Skin of body (tissue), 3 donors: ENCODE measurements at places on chromosomes 5 and 9.

GRCh38 chr5:173010547-173011464 is 27.2 kb downstream of the ATP6V0E1 start:
- no peak for DNase-seq

GRCh38 chr5:135249658-135250057 is 149.4 kb downstream of the MACROH2A1 start:
- no peak for DNase-seq

GRCh38 chr9:38392235-38393127 is at the start of gene ALDH1B1:
Gene ALDH1B1 (plus strand): TSS chr9:38392702. CDS start chr9:38395749, 3,047 bp downstream.
- DNase-seq, result peak; percentile 59

DNA sequence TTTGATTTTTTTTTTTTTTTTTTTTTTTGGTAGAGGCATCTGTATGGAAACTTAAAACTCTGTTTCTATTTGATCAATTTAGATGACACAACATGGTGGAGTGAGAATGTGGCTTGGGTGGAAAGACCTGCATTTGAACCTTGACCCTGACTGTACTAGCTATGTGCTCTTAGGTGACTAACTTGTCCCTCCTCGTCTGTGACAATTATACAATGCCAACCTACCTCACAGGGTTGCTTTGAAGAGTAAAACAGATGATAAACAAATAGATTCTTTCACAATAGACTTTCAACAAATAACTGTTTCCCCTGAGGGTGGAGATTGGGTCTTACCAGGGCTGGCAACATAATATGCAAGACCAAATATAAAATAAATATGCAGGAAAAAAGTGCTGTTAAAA is 109.3 kb downstream of the CRB2 start:
- DNase-seq, result no peak

GRCh38 chr5:164119806-164120447 is 614.5 kb downstream of the MAT2B start:
- DNase-seq, result no peak

- no peak for DNase-seq
Measured at GRCh38 chr9:99509900-99510535, 287.9 kb downstream of the SEC61B start.

DNA sequence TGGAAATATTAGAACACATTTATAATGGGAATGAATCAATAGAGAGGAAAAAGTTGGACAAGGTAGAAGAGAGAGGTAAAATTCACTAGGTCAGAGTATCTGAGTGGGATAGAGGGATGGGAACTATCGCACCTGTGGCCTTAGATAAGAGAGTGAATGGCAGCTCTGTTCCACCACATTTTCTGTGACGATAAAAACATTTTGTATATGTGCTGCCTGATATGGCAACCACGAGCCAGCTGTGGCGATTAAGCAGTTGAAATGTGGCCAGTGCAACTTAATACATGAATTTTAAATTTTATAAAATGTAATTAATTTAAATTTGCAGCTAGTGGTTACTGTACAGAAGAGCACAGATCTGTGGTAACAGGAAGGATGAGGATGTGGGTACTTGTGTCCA is 46.7 kb downstream of the ZNF354A start:
- no peak for DNase-seq

GRCh38 chr5:50547303-50547702 is 106.2 kb upstream of the EMB start:
- no peak for DNase-seq

- DNase-seq, result no peak
Measured at GRCh38 chr5:1134478-1134877, 22.6 kb upstream of the SLC12A7 start.

DNA sequence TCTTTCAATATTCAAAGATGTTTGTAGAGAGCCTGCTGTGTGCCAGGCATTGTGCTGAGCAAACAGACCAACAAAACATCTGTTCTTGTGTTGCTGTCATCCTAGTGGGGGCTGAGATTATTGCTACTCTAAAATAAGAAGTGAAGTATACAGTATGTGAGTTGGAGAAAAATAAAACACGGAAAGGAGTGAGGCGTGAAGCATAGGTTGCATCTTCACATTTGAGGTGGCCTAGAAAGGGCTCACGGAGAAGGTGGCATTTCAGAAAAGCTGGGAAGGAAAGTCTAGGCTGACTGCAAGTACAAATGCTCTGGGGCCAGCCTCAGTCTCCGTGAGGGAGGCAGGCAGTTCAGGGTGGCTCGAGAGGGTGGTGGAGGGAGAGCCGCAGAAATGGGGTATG is 80.3 kb downstream of the CSNK1A1 start:
- no peak for DNase-seq

DNA sequence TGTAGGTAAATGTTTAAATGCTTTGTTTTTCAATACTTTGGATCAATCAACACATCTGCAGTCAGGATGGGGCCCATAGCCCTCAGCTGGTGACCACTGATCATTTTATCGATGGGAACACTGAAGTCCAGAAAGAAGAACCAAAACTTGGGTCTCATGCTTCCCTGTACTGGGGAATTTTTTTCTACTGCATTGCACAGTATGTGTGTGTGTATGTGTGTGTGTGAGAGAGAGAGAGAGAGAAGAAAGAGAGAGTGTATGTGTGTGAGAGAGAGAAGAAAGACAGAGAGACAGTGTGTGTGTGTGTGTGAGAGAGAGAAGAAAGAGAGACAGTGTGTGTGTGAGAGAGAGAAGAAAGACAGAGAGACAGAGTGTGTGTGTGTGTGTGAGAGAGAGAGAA is 202.9 kb upstream of the MSX2 start:
- DNase-seq, result no peak

DNA sequence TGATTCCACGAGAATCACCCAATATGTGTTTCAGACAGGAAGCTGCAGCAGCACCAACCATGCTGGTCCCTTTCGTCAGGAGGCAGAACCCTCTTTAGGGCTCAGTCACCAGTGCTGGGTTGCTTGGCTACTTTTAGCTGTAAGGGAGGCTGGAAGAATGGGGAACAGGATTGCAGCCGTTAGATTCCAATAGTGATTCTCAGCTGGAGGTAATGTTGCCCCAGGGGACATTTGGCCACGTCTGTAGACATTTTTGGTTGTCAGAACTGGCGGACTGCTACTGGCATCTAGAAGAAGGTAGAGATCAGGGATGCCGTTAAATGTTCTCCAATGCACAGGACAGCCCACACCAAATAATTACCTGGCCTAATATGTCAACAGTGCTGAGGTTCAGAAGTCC is 81.8 kb downstream of the ANKRD33B start:
- no peak for DNase-seq

- no peak for DNase-seq
Measured at GRCh38 chr5:146398826-146399225, 48.3 kb upstream of the TCERG1 start.

GRCh38 chr5:141369994-141370848 is at the start of gene PCDHGB3:
Gene PCDHGB3 (plus strand): TSS chr5:141370242. CDS start chr5:141370395, 153 bp downstream.
- DNase-seq, result no peak

- DNase-seq, result no peak
Measured at GRCh38 chr5:5350101-5350500, 72.4 kb upstream of the ICE1 start.

DNA sequence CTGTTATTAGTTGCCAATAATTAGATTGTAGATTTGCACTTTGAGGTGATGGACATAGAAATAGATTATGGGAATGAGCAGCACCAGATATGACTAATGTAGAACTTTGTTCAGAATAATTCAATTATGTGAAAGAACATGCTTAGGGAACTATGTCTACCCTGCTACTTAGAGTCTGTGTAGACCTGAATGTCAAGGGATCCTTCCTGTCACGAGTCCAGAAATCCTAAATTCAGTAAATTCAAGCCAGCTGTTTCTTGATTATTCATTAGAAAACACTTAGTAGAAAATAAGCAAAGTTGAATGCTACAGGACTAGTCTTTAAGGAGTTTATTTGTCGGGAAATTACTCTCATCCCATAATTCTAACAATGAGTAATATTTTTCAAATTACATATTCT is 887.3 kb upstream of the SEMA6A start:
- DNase-seq, result peak; percentile 11

- DNase-seq, result no peak
Measured at GRCh38 chr9:38026840-38027527, 42.0 kb downstream of the SHB start.

- DNase-seq, result peak; percentile 24
Measured at GRCh38 chr5:131441184-131441583, 177.3 kb downstream of the CDC42SE2 start.

GRCh38 chr5:173837654-173838053 is 50.5 kb upstream of the CPEB4 start:
- no peak for DNase-seq

- no peak for DNase-seq
Measured at GRCh38 chr5:31757806-31758205, 118.9 kb downstream of the PDZD2 start.

DNA sequence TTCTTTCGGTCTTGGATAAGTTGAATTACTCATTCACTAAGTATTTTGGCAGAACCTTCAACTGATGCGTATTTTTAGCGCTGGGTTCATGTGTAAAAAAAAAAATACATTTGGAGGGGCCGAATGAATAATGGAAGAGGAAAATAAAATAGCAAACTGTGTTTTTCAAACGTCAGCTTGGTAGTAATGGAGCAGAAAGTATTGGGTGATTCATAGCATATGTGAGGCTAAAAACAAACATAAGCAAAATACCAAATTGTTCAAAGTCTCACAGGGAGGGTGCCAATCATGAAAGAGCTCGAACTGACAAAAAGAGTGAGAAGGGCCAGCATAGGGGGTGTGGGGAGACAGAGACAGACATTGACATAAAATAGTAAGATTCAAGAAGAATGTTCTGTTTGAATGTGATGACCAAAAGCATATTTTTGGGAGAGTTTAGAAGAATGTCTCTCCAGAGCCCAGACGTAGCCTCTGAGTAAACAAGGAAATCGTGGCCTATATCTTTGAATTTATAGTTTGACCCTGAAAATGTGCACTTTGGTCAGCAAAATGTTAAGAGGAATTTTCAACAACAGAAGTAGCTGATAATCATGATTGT is 174.9 kb upstream of the HMHB1 start:
- peak; percentile 50 for DNase-seq

GRCh38 chr9:135919318-135919890 is 12.1 kb upstream of the CAMSAP1 start:
- no peak for DNase-seq

- DNase-seq, result no peak
Measured at GRCh38 chr5:132099905-132100304, 26.3 kb downstream of the CSF2 start.

DNA sequence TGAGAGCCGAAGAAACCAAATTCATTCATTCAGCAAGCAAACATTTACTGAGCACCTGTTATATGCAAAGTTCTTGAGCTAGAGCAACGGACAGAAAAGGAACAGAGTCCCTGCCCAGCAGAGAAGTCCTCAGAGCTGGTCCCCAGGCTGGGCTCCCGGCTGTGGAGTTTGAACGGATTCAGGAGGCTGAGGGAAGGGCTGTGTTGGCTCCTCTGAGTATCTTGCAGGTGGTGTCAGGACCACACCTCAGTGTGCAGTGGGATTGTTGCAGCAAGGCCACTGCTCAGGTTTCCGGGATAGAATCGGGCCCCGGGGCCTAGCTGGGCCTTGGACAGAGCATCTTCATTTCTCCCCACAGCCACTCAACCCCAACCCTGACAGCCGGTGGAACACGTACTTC is 5.1 kb downstream of the TBC1D13 start:
- no peak for DNase-seq

DNA sequence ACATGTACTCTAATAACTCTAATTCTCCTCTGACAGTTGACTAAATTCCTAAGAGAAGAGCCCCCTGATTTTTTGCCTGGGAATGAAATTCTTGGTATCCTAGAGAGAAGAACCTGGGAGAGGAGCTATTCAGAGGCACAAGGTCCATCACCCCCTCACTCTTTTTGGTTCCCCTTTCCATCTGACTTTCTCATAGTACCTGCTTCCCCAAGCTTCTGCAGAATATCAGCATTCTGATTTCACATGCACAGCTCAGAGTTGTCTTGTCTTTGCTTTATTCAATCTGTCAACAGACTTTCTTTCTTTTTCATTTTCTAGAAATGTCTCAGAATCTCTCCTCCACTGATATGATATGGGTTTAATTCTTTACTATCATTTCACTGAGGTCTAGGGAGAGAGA is 141.5 kb upstream of the FBXL17 start:
- DNase-seq, result no peak

- DNase-seq, result no peak
Measured at GRCh38 chr5:59777028-59777427, 116.5 kb downstream of the PDE4D start.

DNA sequence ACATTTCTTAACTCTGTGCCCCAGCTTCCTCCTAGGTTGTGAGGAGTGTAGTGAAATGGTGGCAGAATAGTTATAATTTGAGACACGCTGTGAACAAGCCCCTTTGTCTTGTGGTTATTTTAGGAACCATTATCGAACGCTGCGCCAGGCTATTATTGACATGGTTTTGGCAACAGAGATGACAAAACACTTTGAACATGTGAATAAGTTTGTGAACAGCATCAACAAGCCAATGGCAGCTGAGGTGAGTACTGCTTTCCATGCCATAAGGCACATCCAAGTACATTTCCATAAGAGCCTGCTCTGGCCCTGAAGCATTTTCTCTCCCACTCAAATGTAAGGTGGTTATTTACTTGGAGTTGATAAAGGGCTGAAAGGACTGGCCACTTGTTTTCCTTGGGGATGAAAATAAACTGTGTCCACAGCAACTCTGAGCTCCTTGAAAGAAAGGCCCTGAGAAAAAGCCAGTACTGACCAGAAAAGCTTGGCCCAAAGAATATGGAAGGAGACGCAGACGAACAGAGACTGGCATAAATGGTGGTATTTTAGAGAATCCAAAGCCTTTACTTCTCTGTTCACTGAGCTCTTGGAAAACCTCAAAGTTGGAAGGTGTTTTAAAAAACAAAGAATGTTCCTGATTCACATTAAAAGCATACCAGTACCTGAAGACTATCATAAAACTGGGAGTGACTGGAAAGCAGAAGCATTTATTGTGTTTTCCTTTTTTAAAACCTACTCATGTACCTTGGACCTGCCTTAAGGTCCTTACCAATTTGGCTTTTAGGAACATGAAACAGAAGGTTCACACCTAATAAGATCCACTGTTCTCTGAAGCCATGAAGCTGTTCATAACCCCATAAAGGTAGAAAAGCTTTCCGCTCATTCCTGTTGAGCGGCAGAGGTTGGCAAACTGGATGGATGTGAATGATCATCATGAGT is 72.2 kb downstream of the WDR41 start:
- DNase-seq, result no peak

GRCh38 chr9:118940473-118940872 is 428.8 kb downstream of the BRINP1 start:
- no peak for DNase-seq

- no peak for DNase-seq
Measured at GRCh38 chr9:33109097-33109496, 32.6 kb upstream of the SMU1 start.
